ENCODE measurements at places on chromosomes 7 and 10.

GRCh38 chr7:26379711-26380110 is 88.0 kb downstream of the SNX10 start:
- DNase-seq, result no peak

DNA sequence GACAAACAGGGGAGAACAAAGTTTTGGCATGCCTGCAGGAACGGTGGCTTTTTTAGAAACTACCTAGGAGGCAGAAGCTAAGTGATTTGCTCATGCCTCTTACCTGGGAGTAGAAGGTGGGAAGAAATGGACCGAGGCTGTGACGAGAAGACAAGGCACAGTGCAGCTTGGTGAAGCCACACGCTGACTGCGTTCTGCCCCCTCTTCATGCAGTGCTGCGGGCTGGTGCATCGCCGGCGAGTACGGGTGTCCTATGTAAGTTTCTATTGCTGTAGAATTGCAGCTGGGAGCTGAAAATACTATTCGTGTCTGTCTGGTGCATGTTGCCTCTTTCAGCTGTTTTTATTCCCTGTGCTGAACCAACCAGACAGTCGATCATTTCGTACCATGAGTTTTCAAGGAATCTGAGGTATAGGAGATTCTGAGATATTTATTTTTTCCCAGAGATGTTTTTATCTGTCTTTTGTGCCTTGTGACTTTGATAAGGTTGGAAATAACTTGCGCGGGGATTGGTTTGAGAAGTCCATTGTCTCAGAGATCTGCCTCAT is 120.9 kb downstream of the CACNB2 start:
- no peak for DNase-seq

DNA sequence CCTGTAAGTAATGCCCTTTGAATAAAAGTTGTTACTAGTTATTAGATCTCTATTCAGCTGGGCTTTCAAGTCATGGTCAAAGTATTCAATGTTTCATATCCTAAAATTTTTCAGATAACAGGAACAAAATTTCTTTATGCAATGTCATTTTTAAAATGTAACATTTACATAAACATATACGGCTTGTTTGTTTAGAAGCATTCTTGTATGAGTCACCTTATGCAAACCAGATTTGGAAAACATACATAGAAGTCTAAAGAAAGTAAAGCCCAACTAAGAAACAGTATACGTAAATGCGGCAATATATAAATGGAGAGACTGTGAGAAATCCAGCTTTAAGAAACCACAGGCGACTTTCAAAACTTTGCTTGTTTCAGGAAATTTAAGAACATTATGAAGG is 10.5 kb downstream of the TMEM168 start:
- no peak for DNase-seq

- no peak for DNase-seq
Observed at GRCh38 chr10:32938554-32939061, 19.4 kb downstream of the ITGB1 start.

- no peak for DNase-seq
Observed at GRCh38 chr10:118816471-118817168, 61.9 kb upstream of the CACUL1 start.

GRCh38 chr10:76302481-76302880 is 871.1 kb downstream of the LRMDA start:
- no peak for DNase-seq

GRCh38 chr7:133081119-133081598 is 731 bp downstream of the CHCHD3 start:
- DNase-seq, result no peak

GRCh38 chr7:88317422-88317821 is 10.7 kb upstream of the STEAP4 start:
- no peak for DNase-seq

- no peak for DNase-seq
Observed at GRCh38 chr10:129168660-129169059, 298.4 kb upstream of the MGMT start.

DNA sequence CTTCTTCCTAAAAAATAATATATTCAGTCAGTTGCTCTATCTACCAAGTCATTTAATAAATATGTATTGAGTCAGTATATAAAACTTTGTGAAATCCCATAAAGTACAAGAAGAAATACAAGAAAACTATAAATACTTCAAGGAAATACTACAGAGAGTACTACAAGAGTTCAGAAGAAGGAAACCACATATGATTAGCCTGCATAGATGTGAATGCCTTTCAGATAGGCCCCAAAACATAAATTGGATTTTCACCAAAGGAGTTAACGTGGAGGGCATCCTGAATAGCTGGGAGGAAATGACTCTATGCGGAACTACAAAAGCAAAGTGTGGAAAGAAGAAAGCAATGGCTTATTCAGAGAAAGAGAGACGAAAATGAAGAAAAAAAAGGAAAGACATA is 120.1 kb downstream of the LRRN3 start:
- DNase-seq, result no peak

DNA sequence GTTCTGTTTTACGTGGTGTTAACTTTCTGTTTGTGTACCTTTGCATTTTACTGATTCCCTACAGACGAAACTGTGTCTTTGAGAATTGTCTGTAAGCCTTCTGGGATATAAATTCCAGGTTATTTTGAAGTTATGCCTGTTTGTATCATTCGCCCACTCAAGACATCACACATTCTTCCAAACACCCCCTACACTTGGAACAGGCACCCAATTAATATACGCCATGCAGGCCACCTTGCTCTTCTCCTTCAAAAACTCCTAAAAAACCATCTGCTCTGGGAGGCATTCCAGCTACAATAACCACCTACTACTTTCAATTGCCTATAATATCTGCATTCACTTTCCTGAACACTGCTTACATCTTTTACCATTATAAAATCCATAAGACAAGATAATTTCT is 453.3 kb downstream of the DGKB start:
- no peak for DNase-seq
